ENCODE measurements at places on chromosomes 16 and 17. TPM values are rescaled to one million over a fixed set of nuclear protein-coding genes. Genes with fewer than 3 reads are reported as not detected.
A peak's percentile ranks its signal among the peaks of the same experiment; 100 is the strongest.

- no peaks in the 10 kb centered on the region for H3K27me3 ChIP-seq
- H3K4me1 ChIP-seq, result no peaks in the 10 kb centered on the region
- H3K36me3 ChIP-seq, result peaks cover 69% of the 10 kb centered on the region
- DNase-seq, result no peak
- H3K27ac ChIP-seq, result no peak overlapping the region
- H3K4me3 ChIP-seq, result no peak overlapping the region
Observed at GRCh38 chr17:78095035-78095434, 33.5 kb downstream of the TMC6 start.

DNA sequence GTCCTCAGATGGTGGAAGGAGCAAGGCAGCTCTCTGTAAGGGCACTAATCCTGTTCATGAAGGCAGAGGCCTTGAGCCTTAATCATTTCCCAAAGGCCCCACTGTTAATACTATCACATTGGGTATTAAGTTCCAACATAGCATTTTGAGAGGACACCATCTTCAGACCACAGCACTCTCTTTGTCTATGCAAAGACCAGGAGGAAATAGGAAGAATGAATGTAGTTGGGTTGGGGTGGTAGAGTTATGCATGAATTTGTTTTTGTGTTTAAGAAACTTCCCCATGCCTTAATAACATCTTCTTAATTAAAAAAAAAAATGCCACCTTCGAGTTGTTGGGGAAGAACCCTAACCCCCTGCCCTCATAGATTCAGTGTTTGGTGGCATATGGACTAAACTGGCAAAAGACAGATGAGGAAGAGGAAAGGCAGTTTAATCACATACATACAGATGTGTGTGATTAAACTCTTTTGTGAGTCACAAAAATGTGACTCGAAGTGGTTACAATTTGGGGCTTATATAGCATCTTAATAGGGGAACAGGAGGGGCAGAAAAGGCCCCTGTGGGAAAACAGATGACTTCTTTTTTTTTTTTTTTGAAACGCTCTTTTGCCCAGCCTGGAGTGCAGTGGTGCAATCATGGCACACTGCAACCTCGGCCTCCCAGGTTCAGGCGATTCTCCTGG, 35.0 kb upstream of the SLC5A10 start:
- no peak for DNase-seq
- H3K36me3 ChIP-seq, result peaks cover 35% of the 10 kb centered on the region
- H3K4me1 ChIP-seq, result peaks cover 19% of the 10 kb centered on the region

GRCh38 chr17:50806141-50806643, 29.2 kb upstream of the WFIKKN2 start:
- no peaks in the 10 kb centered on the region for H3K4me1 ChIP-seq
- H3K27me3 ChIP-seq, result peaks cover 1% of the 10 kb centered on the region
- H3K27ac ChIP-seq, result no peak overlapping the region
- H3K36me3 ChIP-seq, result no peaks in the 10 kb centered on the region
- no peak for DNase-seq
- no peak overlapping the region for H3K4me3 ChIP-seq

DNA sequence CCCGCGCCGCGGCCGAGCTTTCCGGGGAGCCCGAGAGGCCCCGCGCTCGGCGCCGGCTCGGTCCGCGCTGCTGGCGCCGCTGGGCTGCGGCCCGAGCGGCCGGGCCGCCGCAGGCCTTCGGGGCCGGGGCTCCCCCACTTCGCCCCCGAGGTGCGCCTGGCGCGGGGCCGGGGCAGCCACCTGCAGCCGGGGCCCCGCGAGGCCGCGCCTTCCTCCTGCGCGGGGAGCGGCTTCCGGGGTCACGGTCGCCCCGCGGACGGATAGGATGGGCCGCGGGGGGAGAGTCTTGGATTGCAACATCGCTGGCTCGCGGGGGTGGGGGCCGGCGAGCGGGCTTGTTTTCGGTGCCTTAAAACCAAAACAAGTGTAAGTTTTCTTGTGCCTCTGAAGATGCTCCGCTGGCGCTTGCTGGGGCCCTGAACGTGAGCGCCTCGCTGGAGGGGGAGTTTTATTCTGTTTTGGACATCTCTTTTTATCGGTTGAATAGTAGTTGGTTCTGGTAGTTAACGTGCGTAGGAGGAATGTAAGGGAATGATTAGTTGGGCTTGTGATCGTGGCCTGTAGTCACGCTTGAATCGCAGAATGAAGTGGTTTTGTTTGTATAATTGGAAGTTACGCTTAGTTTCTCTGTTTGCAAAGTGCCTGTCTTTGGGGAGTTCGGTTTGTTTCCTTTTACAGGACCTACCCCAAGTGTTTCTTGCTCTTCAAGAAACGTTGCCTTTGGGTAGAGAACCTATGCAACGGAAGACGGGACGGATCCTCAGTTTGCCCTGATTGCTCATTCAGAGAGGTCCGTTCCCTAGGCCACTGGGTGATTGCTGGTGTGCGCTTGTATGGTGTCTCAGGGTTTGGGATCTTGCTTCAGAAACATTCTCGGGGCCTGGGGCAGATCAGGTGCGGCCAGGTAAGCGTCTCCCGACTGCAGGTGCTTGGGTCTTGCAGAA, 724 bp downstream of the UBE2I start:
- H3K4me3 ChIP-seq, result peak overlapping the region; percentile 100
- H3K27ac ChIP-seq, result peak overlapping the region; percentile 94
- no peaks in the 10 kb centered on the region for H3K27me3 ChIP-seq
- peaks cover 38% of the 10 kb centered on the region for H3K4me1 ChIP-seq

DNA sequence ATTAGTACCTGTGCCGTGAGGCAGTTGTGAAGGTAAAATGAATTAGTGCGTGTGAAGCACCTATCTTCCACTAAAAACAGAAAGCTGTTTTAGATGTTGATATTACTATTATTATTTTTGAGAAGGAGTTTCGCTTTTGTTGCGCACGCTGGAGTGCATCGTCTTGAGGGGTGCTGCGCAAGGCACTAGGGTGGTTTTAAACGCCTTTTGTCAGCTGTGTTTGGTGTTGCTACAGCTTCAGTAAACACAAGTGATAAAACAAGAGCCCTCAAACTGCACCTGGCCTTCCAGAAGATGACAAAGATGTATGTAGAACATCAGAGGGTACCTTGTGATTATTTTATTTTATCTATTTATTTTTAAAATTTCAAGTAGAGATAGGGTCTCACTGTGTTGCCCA, 38.2 kb downstream of the PLCG2 start:
- H3K27me3 ChIP-seq, result no peaks in the 10 kb centered on the region
- no peak overlapping the region for H3K27ac ChIP-seq
- H3K4me1 ChIP-seq, result peaks cover 12% of the 10 kb centered on the region
- no peak for DNase-seq
- peaks cover 5% of the 10 kb centered on the region for H3K36me3 ChIP-seq

DNA sequence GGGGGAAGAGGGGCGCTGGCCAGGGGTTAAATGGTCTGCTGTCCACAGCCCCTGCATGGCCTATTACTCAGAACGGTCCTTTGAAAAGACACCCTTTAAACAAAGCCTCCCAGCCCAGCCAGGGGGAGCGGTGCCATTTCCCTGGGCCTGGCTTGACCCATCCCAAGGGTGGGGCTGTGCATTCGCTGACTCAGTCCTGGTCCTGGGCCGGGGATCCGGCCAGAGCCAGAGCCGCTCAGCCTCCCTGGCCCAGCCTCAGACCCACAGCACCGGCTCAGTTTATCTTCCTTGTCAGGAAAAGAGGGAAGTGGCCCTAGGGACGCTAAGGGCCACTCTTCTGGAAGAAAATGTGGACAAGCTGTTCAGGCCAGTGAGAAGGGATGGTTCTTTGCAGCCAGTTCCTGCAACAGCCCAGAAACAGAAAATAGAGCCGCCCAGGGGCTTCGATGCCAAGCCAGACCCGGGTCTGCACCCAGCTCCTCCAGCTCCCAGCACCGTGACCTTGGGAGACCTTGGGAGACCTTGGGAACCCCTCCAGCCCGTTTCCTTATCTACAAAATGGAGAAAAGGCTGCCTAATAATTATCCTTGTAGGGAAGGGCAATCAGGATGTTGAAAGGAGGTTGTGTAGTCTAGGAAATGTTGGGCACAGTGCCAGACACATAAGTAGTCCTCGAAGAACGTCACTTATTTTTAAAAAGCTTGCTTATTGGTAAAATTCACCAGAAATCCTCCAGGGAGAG, 82.5 kb downstream of the ZDHHC7 start:
- H3K27ac ChIP-seq, result no peak overlapping the region
- DNase-seq, result no peak
- no peaks in the 10 kb centered on the region for H3K4me1 ChIP-seq
- H3K4me3 ChIP-seq, result no peak overlapping the region
- no peaks in the 10 kb centered on the region for H3K27me3 ChIP-seq
- H3K36me3 ChIP-seq, result no peaks in the 10 kb centered on the region

GRCh38 chr16:27408012-27408601, 6.1 kb downstream of the IL21R start:
- H3K4me1 ChIP-seq, result peaks cover 83% of the 10 kb centered on the region
- H3K27me3 ChIP-seq, result no peaks in the 10 kb centered on the region
- H3K27ac ChIP-seq, result peak overlapping the region; percentile 87
- DNase-seq, result no peak
- H3K36me3 ChIP-seq, result peaks cover 53% of the 10 kb centered on the region

- no peak overlapping the region for H3K27ac ChIP-seq
- no peak overlapping the region for H3K4me3 ChIP-seq
- H3K27me3 ChIP-seq, result no peaks in the 10 kb centered on the region
- peaks cover 13% of the 10 kb centered on the region for H3K4me1 ChIP-seq
- DNase-seq, result no peak
Observed at GRCh38 chr16:28858421-28858820, 5.2 kb upstream of the SH2B1 start.

- H3K4me1 ChIP-seq, result peaks cover 18% of the 10 kb centered on the region
- no peak overlapping the region for H3K4me3 ChIP-seq
- no peak overlapping the region for H3K27ac ChIP-seq
Observed at GRCh38 chr17:37752482-37752881, 7.6 kb upstream of the HNF1B start.

GRCh38 chr16:89801800-89802199, 14.6 kb downstream of the FANCA start:
- H3K4me1 ChIP-seq, result no peaks in the 10 kb centered on the region
- H3K4me3 ChIP-seq, result no peak overlapping the region
- H3K36me3 ChIP-seq, result peaks cover 54% of the 10 kb centered on the region
- no peaks in the 10 kb centered on the region for H3K27me3 ChIP-seq

- H3K27me3 ChIP-seq, result no peaks in the 10 kb centered on the region
- H3K4me1 ChIP-seq, result peaks cover 68% of the 10 kb centered on the region
- H3K36me3 ChIP-seq, result peaks cover 61% of the 10 kb centered on the region
- DNase-seq, result no peak
- H3K4me3 ChIP-seq, result no peak overlapping the region
Observed at GRCh38 chr17:2277429-2278170, 26.0 kb downstream of the SMG6 start.

DNA sequence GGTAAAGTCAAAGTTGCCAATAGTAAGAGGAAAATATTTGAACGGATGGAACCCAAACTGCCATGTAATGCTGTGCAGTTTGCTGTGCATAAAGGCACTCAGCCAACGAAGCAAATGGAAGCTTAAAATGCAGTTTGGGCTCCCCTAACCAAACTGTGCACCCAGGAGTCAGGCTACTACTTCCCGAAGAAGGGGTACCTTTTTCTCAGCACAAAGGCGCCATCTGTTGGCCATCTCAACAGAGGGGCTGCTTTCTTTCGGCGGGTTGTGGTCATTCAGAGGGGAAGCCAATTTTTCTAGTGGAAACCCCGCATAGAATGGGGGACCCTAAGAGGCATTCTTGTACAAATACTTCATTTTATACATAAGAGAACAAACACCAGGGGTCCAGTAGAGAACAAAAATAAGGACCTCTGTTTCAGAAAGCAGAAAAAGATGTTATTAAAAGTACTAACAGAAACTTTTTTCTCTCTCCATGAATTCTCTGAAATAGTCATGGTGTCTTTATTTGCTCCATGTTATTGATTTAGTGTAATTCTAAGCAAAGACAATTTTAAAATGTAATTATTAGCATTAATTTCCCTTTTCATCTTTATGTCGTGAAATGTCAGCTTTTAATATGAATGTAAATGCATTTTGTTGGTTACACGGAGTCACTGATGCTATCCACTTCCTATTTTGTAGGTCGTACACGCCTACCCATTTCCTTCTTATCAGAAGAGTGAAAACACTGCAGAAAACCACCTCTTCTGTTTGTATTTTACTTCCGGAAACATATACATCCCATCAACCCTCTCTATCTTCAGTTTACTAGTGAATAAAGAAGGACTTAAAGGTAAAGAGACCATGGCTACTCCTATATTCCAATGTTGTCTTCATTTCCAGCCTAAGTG, 453.3 kb downstream of the KCNJ2 start:
- H3K4me3 ChIP-seq, result no peak overlapping the region
- no peak overlapping the region for H3K27ac ChIP-seq
- no peak for DNase-seq
- no peaks in the 10 kb centered on the region for H3K36me3 ChIP-seq
- no peaks in the 10 kb centered on the region for H3K27me3 ChIP-seq

GRCh38 chr17:76468634-76469010, 1.2 kb downstream of the AANAT start:
- peaks cover 10% of the 10 kb centered on the region for H3K36me3 ChIP-seq
- no peak for DNase-seq
- peaks cover 4% of the 10 kb centered on the region for H3K27me3 ChIP-seq
- H3K27ac ChIP-seq, result no peak overlapping the region
- peaks cover 4% of the 10 kb centered on the region for H3K4me1 ChIP-seq
- H3K4me3 ChIP-seq, result no peak overlapping the region

GRCh38 chr17:27376637-27377547, 79.4 kb upstream of the KSR1 start:
- H3K36me3 ChIP-seq, result peaks cover 6% of the 10 kb centered on the region
- no peak overlapping the region for H3K4me3 ChIP-seq
- H3K4me1 ChIP-seq, result peaks cover 2% of the 10 kb centered on the region
- peaks cover 16% of the 10 kb centered on the region for H3K27me3 ChIP-seq
- H3K27ac ChIP-seq, result no peak overlapping the region
- no peak for DNase-seq

DNA sequence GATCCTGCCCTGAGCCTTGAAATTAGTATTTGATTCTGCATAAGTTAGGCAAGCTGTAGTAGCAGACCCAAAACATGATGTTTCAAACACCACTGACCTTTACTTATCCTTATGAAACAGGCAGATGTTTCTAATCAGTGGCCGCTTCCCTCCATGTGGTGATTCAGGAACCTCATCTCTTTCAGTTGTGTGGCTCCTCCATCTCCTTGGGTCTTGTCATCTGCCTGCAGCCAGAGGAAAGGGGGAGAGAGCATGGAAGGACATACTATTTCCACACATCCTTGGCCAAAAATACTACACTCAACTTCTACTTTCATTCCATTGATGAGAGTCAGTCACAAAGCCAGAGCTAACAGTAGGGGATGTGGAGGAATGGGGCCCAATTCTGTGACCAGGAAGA, 41.6 kb upstream of the IRX6 start:
- no peak overlapping the region for H3K4me3 ChIP-seq
- no peaks in the 10 kb centered on the region for H3K36me3 ChIP-seq
- DNase-seq, result no peak
- H3K27me3 ChIP-seq, result no peaks in the 10 kb centered on the region

- H3K36me3 ChIP-seq, result peaks cover 49% of the 10 kb centered on the region
- no peaks in the 10 kb centered on the region for H3K27me3 ChIP-seq
- H3K27ac ChIP-seq, result no peak overlapping the region
- DNase-seq, result no peak
- H3K4me1 ChIP-seq, result peaks cover 75% of the 10 kb centered on the region
- H3K4me3 ChIP-seq, result no peak overlapping the region
Observed at GRCh38 chr17:2083613-2084035, 28.7 kb downstream of the HIC1 start.

The ELOB gene
- total RNA-seq, result 150 TPM

The HOXB13 gene
- total RNA-seq, result not detected

The SMIM5 gene
- total RNA-seq, result not detected

The SLC22A31 gene
- 0.23 TPM for total RNA-seq

Data from activated CD4-positive, alpha-beta memory T cell treated with anti-CD3 and anti-CD28 coated beads, Interleukin-2, amount 10 ng/mL, durations not matched to agents 7 days and 5 days (primary cell).